Caco-2 (cell line): ENCODE measurements at places on chromosomes 2 and 18. TPM values are rescaled to one million over a fixed set of nuclear protein-coding genes. Genes with fewer than 3 reads are reported as not detected.

DNA sequence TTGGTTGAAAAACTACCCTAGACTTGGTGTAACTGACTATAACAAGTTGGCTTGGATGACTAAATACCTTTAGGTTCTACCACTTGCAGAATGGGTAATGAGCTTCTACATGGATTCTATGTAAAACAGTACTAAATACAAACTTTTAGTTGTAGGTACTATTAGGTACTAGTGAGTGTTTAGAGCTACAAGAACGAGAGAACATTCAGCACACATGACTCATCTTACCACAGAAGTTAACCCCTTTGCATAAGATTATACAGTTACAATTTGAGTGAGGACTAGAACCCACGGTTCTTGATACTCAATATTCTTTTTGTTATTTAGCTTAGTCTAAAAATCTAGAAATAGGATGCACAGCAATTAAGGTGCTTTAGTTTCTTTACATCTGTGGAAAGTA is 101.7 kb upstream of the TFCP2L1 start:
- DNase-seq: no peak

The C1D gene
- 19.3 and 23.7 TPM in 2 replicates for total RNA-seq

The MREG gene
- 41.7 and 43.8 TPM in 2 replicates for total RNA-seq

DNA sequence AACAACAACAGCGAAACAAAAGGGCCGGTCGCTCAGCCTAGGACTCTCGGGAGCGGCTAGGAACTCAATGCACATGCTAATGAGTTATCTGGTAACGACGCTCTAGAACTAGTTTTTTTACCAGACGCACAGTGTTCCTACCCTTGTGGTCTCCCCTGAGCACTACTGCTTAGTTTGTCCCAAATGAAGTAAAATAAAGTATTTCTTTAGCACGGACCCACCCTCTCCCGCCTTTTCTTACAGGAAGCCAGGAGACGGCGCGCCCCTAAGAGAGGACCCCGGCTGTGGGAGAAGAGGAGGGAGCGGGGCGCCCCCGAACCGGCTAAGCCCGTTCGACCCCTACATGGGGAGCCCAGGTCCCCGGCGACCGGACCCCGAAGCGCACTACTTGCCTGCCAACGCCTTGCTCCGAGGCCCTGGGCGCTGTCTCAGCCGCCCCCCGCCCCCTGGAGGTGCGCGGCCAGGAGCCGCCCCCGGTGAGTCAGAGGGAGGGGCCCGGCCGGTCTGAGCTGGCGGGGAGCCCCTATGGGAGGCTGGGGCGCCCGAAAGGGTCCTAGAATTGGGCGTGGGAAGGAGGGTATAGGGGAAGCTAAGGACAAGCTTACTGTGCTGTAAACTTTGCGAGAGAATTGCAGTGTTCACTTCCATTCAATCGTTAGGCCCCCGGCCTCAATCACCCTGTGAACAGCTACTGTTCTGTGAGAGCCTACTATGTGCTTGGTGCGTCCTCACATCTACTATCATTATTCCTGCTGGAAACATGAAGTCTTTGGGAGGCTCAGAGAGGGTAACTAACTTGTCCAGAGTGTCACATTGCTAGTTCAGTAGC is 3.6 kb upstream of the CAPG start:
- DNase-seq: no peak

The ZSWIM2 gene
- not detected in 2 replicates for total RNA-seq

DNA sequence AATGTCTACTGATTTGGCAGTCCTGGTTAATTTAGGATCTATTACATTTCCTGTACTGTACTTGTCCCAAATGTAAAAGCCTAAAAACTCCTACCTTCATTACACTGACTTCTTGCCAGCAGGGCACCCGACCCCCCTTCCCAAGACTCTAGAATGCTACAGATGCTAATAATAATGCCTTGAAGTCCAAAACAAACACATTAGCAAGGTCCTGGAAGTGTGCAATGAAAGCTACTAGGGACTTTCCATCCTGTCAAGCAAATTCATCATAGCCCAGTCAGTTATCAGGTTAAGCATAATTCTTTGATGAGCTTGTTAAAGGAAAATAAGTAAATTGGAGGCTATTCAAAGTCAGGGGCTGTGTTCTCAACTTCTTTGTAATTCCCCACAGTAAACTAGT is 115.3 kb upstream of the RBBP8 start:
- DNase-seq: no peak

The IL1RL1 gene
- total RNA-seq: not detected in 2 replicates

The ELOA2 gene
- not detected in 2 replicates for total RNA-seq

- no peak for DNase-seq
Observed at GRCh38 chr18:8806100-8806797, 100.9 kb downstream of the MTCL1 start.

DNA sequence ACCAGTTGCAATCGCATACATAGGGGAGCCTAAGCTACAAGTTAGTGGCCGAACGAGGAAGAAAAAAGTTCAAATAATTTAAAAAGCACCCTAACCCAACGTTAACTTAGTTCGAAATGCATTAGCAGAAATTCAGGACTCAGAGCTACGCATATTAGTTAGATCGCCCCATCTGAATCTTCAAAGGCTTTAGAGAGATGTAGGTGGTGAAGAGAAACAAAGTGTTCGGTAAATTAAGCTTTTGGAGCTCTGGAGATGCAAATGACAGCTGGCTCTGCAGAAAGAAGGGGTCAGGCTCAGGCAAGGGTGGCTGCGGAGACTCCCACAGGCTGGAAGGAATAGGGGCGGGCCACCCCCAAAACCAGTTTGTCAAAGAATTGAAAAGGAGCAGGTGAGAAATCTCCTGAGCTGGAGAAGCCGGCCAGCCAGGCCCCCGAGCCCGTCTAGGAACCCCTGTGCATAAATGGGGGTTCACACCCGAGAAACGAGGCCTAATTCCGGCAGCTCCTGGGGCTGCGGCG is 621 bp downstream of the TXNL1 start:
- peak; percentile 22 for DNase-seq
